ENCODE measurements at places on chromosomes 7 and 10.

DNA sequence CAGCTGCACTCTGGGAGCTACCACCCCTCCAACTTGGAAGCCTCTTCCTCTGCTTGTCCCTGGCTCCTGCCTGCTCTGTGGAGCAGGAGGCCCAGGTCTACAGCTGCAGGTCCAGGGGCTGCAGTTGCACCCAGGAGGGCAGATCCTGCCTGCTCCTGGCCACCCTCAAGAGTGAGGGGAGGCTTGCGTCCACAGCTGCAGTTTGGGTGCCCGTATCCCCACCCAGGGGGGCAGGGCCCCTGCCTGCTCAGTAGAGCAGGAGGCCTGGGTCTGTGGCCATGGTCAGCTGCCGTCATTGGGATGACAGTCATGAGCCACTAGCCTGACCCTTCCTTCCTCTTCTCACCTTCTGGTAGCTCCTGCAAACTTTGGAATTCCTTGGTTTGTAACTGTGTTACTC, 25.1 kb downstream of the HHEX start:
- no peak for DNase-seq

DNA sequence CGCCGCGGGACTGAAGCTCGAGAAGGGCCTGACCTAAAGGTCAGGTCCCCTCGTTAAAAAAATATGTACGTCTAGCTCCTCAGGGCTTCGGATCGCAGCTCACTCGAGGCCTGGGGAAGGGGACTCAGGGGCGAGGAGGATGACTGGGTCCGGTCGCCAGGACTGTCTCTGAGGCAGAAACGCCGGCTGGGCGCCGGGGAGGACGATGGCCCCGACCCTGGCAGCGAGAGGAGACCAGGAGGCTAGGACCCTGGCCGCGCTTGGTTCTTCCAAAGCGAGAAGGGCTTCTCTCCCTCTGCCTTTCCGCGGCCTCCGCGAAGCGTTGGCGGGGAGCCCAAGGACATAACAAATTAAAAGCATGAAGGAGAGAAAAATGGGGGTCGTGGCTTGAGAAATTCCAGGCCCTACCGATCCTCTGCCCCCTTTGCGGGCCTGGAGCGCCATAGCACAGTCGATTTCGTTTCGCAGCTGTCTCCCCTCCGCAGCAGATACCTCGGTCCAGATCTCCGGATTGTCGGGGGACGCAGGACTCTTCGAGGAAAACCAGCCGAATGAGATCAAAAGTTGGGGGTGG, 3.1 kb downstream of the NKX2-3 start:
- DNase-seq, result no peak

GRCh38 chr10:21010615-21011014, 113.5 kb upstream of the NEBL start:
- no peak for DNase-seq

GRCh38 chr10:69498711-69499471, 47.6 kb downstream of the TSPAN15 start:
- no peak for DNase-seq

GRCh38 chr7:110209884-110210283, 881.0 kb upstream of the LRRN3 start:
- DNase-seq, result no peak

- DNase-seq, result no peak
Measured at GRCh38 chr10:125928928-125929585, 32.7 kb downstream of the FANK1 start.

- DNase-seq, result no peak
Measured at GRCh38 chr10:43430926-43431663, 5.8 kb upstream of the ZNF487 start.

DNA sequence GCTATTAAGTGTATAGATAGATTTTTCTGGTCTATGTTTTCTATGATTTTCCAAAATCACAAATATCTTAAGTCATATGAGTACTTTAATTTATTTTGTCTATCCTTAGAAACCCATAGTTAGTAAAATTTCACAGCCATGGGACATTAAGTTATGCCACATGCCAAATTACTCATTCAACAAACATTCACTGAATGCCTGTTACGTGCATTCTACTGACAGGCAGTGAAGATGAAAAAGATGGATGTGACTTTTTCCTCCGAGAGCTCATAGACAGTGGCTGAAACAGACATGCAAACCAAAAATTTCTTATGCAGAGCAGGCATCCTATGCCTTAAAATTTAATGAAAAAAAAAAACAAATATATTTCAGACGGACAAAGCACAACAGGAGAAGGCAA, 84.9 kb downstream of the CHRM2 start:
- DNase-seq, result no peak

DNA sequence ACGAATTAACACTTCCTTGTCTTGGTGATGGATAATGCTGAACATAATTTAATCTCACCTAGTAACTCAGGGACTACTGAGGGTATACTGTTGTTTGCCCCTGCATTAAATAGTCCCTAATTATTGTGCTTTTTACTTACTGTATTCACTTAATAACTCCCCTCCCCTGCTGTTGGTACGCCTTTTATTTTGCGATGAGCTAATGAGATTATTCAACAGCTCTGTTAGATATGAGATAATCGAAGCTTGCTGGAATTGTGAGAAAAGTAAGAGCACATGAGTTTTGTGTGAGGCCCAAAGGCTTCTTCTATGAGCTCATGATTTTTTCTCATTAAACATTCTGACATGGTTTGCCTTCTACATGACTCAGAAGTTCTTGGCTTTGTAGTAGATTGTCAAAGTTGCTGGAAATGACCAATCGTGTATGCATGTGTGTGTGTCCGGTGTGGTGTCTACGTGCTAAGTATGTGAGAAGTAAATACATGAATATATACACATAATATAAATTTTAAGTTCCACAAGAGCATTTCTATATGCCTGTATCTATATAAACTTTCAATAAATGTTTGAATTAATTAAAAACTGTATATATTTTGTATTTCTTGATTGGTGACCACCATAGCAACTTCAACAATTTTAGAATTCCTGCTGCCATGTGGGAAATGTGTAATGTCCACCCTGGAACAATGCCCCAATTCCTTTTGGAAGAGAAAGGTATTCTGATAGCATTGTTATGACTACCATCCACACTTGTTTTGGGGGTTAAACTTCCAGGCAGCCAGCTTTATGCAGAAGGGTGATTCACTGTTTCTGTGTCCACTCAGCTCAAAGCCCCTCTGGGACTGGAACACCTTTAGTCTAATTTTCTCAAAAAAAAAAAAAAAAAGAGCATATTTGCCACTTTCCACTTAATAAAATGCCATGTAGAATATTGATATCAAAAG, 106.2 kb downstream of the SAMD9 start:
- DNase-seq, result no peak

GRCh38 chr7:44982535-44982923, 3.7 kb upstream of the MYO1G start:
- no peak for DNase-seq

DNA sequence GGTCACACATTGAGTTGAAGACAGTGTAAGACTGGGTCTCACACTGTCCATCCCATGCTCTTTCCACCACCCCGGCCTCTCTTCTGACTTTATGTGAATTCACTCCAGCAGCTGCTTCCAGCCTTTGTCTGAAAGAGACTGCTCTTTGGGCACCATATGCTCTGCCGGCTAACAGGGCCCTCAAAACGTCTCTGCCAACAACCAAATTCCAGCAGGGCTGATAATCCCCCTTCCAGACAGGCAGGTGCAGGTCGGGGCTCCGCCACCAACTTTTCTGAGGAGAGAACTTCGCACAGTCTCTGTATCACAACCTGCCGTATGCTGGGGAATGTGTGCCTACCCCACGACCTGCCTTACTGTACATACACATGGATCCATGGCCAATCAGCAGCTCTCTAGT, 64.3 kb downstream of the PLXNA4 start:
- DNase-seq, result no peak

GRCh38 chr7:100088095-100088620, 611 bp upstream of the COPS6 start:
- DNase-seq, result no peak

DNA sequence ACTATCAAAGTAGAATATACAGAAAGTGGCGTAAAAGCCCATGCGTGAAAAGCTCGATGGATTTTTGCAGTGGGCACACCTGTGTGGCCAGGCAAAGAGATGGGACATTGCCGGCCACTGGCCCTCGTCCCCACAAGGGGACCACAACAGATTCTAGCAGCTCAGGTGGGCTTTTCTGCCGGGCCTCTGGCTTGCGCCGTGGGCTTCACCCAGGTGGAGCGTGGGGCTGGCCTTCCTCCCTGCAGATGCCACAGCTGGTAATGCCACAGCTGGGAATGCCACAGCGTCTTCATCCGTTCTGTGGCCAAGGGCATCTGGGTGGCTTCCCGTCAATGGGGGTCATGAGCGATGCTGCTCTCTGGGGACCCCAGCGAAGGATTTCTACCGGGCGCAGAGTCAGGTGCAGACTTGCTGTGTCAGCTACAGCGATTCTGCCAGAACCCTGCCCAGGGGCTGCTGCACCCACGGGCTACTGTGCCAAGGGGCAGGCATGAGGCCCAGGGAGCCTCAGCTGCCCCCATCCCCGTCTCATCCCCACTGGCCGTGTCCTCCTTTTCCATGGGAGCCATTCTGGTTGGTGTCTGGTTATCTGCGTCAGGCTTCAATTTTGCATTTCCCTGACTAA, 52.5 kb upstream of the NKX6-2 start:
- no peak for DNase-seq

GRCh38 chr7:954330-955238, at the start of gene ADAP1:
TSS of gene ADAP1 (minus strand) at chr7:954680. CDS start at chr7:954477, 203 bp downstream.
- DNase-seq, result peak; percentile 55

- no peak for DNase-seq
Measured at GRCh38 chr7:136709876-136710275, 158.6 kb upstream of the CHRM2 start.

GRCh38 chr7:133828906-133829305, 298.2 kb upstream of the LRGUK start:
- no peak for DNase-seq

DNA sequence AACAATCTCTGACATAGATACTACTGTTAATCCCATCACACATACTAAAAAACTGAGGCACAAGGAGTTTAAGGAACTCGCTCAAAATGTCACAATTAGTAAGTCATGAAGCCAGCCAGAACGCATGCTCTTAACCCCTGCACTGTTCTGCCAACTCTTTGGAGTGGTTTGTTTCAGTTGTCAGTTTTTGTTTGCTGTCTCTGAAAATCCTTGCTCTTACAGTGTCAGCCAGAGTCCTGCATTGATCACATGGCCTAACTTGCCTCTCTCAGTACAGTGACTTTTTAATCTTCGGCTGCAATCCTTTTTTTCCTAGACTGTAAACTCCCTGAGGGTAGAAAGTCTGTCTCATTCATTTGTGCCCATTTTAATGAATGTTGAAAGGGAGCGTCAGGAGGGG, 753.8 kb downstream of the AUTS2 start:
- no peak for DNase-seq

DNA sequence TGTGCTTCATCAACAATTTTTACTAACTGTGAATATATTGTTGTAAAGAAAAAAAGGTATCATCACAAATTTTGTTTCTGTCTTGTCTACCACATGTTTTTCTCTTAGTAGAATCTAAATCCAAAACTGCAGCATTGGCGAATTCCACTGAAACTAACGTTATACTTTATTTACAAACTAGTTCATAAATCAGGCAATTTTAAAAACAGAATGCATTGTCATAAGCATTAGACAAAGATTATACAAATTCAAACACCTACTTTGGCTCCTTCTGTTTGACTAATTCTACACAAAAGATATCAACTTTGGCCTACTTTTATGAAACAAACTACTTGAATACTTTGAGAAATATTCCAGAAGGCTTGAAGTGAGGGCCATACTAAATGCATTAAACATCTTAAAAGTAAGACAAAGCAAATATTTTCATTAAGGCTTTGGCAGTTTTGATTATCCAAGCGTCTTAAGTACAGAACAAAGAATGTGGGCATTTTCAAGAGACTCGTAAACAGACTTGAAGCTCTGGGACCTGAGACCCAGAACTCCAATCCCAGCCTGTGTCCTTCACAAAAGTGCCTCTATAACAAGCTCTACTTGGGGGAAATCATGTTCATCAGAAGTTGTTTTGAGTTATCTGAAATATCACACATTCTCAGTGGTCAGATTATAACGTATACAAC, 81.0 kb downstream of the CPVL start:
- DNase-seq, result no peak

DNA sequence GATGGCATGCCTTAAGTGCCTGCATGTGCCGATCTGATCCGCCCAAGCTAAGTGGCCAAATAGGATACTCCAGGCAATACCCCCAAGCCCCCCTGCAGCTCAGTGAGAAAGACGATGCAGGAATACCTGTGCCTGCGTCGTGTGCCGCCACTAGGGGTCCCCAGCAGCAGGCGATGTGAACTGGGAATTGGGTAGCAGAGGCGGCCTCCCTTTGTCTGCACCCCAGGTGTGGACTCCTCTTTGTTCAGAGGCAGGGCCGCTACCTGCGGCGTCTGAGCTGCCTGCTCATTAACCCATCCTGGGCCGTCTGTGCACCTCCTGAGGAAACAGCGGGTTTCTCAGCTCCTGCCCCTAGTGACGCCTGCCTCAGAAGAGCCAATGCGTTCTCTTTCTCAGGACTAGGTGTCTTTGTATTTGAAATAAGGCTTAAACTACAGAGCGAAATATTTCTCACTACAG, 4.8 kb upstream of the CHN2 start:
- DNase-seq, result peak; percentile 65

GRCh38 chr10:7533657-7534479, 123.0 kb upstream of the SFMBT2 start:
- no peak for DNase-seq

DNA sequence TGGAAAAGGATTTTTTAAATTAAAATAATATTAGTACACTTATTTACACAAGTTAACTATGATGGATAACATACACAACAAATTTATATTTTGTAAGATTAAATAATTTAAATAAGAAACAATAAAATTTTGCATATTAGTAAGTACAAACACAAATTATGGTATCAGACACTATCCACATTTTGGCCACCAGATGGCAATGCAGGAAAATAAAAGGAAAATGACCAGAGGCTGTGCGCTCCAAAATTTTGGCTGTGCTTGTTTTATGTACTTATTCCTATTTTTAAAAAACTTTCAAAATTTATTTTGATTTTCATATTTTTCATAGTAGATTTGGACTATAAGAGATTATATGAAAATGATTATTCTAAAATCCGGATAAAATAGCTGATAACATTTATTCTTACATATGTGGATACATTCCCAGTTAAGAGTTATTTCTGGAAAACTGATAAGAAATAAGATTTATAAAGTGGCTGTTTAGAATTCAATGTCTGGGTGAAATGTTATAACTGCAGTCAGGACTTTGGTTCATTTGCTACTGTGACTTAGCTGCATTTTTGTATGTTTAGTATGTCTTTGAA, 274.7 kb upstream of the HGF start:
- DNase-seq, result peak; percentile 35

GRCh38 chr10:21510241-21511094, 15.0 kb downstream of the SKIDA1 start:
- DNase-seq, result no peak

DNA sequence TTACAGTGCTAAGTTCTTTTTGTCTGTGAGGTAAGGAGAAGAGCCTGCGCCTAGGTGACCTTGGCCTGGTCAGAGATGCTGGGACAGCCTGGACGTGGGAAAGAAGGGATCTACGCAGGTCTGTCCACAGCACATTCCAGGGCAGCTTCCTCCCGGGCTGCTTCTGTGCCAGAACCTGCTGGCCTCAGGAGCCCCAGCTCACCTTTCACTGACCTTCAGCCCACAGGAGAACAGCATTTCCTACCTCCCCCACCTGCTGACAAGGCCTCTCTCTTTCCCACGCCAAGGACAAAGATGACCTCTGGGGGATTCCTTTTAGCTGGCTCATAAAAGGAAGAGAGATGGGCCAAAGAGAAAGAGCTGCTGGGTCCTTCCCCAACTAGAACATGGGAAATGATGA, 260.6 kb downstream of the KCNMA1 start:
- DNase-seq, result no peak
